ENCODE measurements at places on chromosomes 3 and 15. TPM values are rescaled to one million over a fixed set of nuclear protein-coding genes. Genes with fewer than 3 reads are reported as not detected.

DNA sequence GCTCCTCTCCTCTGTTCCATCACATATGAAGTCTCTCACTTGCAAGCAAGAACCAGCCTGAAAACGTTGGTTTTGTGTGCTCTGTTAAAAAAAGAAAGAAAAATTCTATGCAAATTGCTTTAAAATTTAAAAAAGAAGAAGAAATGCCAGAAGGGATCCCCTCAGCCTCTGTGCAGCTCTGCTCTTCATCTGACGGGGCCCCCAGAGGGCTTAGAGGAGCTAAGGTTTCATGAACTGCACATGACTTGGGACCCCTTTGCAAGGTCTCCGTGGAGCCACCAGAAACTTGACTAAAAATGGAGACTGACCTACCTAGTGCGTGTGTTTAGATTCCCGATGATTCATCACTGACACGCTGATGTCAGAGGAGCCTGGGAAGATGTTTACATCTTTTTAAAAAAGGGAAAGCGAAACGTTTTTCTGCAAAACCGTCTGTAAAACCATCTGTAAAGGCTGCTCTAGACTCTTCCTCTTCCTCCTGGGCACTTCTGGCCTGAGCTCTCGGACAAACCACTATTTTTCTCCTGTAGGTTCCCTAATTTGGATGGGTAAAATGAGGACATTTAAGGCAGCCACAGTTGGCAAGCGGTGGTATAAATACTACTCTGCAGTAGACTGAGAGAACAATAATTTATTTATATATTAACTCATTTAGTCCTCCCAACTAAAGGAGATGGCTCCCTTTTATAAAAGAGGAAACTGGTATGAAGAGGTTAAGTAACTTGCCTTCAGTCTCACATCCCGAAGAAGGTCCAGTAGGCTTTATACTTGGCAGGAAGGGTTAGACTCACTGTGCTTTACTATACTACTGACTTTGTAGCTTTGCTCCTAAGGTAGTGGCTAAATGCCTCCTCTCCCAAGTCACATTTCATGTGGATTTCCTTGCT, 67.2 kb upstream of the POLG start:
- no peak overlapping the region for H3K27ac ChIP-seq
- no peak overlapping the region for H3K4me3 ChIP-seq
- DNase-seq, result no peak
- peaks cover 37% of the 10 kb centered on the region for H3K4me1 ChIP-seq
- peaks cover 100% of the 10 kb centered on the region for H3K27me3 ChIP-seq

DNA sequence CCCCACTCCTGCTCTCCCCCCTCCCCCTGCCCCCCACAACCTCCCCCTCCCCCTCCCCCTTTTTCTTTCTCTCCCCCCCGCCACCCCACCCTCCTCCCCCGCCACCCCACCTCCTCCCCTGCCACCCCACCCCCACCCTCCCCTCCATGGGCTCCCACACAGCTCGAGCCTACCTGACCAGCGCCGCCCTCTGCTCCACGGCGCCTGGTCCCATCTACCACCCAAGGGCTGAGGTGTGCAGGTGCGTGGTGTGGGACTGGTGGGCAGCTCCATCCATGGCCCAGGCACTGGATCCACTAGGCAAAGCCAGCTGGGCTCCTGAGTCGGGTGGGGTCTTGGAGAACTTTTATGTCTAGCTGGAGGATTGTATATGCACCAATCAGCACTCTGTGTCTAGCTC, 68.3 kb upstream of the KCNAB1 start:
- no peak overlapping the region for H3K27ac ChIP-seq
- no peak for DNase-seq
- H3K4me1 ChIP-seq, result no peaks in the 10 kb centered on the region
- H3K36me3 ChIP-seq, result no peaks in the 10 kb centered on the region

- H3K27ac ChIP-seq, result no peak overlapping the region
- DNase-seq, result no peak
- no peaks in the 10 kb centered on the region for H3K36me3 ChIP-seq
- peaks cover 19% of the 10 kb centered on the region for H3K4me1 ChIP-seq
- H3K27me3 ChIP-seq, result no peaks in the 10 kb centered on the region
- H3K4me3 ChIP-seq, result no peak overlapping the region
Observed at GRCh38 chr15:80643431-80643951, 51.6 kb upstream of the ABHD17C start.

DNA sequence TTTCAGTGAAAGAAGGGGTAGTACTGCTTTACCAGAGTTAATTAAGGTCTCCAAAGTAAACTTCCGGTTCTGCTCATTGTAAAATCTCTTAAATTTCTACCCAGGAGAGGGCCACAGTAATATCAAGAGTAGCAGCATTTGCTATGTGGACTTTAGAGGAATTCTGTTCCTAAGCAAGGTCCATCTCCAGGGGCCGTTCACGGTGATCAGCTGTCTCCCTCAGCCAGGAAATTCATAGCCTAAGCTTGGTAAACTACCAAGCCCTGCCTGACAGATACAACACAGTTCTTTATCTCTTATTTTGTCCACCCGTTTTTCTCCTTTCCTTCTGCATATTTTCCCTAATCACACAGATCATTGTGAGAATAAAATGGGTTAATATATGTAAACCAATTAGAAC, 2.3 kb downstream of the DUT start:
- H3K27me3 ChIP-seq, result no peaks in the 10 kb centered on the region
- no peaks in the 10 kb centered on the region for H3K36me3 ChIP-seq
- DNase-seq, result no peak
- peaks cover 30% of the 10 kb centered on the region for H3K4me1 ChIP-seq
- H3K27ac ChIP-seq, result no peak overlapping the region

GRCh38 chr15:52733088-52733487, 53.9 kb upstream of the ATOSA start:
- H3K36me3 ChIP-seq, result no peaks in the 10 kb centered on the region
- peaks cover 19% of the 10 kb centered on the region for H3K4me1 ChIP-seq
- H3K4me3 ChIP-seq, result no peak overlapping the region
- peak; percentile 5 for DNase-seq
- H3K27ac ChIP-seq, result no peak overlapping the region

DNA sequence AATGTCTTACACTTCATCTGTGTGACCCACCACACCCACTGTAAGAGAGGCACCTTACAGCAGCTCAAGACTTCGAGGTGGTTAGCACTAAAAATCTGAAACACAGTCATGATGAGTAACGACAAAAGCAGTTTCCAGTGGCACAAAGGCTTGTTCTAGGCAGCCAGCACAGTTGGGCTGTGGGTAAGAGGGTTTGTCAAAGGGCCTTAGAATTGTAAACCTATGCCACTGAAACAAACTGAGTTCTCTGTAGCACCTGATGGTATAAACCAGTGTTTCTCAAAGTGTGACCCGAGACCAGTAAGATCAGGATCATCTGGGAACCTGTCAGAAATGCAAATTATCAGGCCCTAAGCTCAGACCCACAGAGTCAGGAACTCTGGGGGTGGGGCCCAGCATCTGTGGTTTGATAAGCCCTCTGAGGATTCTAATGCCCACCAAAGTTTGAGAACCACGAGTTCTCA, 36.5 kb downstream of the DAPK2 start:
- no peak for DNase-seq
- H3K4me3 ChIP-seq, result no peak overlapping the region
- peak overlapping the region; percentile 2 for H3K27ac ChIP-seq
- H3K4me1 ChIP-seq, result peaks cover 5% of the 10 kb centered on the region
- H3K27me3 ChIP-seq, result no peaks in the 10 kb centered on the region
- H3K36me3 ChIP-seq, result no peaks in the 10 kb centered on the region

- no peaks in the 10 kb centered on the region for H3K36me3 ChIP-seq
- H3K27ac ChIP-seq, result peak overlapping the region; percentile 79
- H3K4me3 ChIP-seq, result peak overlapping the region; percentile 43
Observed at GRCh38 chr3:43288366-43288765, 2.0 kb downstream of the SNRK start.

GRCh38 chr3:55857633-55858032, 370.5 kb upstream of the WNT5A start:
- H3K36me3 ChIP-seq, result no peaks in the 10 kb centered on the region
- no peak overlapping the region for H3K27ac ChIP-seq
- no peak for DNase-seq
- H3K4me3 ChIP-seq, result no peak overlapping the region

- no peak overlapping the region for H3K4me3 ChIP-seq
- H3K36me3 ChIP-seq, result no peaks in the 10 kb centered on the region
- no peak overlapping the region for H3K27ac ChIP-seq
- DNase-seq, result no peak
- H3K27me3 ChIP-seq, result no peaks in the 10 kb centered on the region
Observed at GRCh38 chr3:126021224-126021623, 52.2 kb downstream of the ROPN1B start.

GRCh38 chr3:33062866-33063265, 34.1 kb downstream of the GLB1 start:
- no peaks in the 10 kb centered on the region for H3K4me1 ChIP-seq
- no peak for DNase-seq
- H3K27ac ChIP-seq, result no peak overlapping the region

DNA sequence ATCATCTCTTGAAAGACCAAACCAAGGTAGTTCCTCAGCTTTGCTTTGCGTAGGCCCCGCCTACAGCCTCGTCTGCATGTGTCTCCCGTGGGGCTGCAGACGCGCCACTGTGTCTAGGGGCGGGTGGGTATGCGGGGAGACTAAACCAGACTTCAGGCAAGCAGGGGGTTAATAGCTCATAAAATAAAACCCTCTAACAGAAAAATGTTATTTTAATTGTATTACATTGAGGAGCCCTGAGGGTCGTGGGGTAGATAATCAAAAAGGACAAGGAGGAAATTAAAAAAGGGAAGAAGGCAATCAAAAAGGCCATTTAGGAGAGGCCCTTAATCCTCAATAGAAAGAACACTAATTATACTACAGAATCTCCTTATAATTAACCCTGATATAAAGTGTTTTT, 247.6 kb upstream of the ICE2 start:
- no peak for DNase-seq
- H3K27ac ChIP-seq, result no peak overlapping the region
- no peak overlapping the region for H3K4me3 ChIP-seq
- no peaks in the 10 kb centered on the region for H3K36me3 ChIP-seq
- no peaks in the 10 kb centered on the region for H3K4me1 ChIP-seq
- H3K27me3 ChIP-seq, result no peaks in the 10 kb centered on the region

DNA sequence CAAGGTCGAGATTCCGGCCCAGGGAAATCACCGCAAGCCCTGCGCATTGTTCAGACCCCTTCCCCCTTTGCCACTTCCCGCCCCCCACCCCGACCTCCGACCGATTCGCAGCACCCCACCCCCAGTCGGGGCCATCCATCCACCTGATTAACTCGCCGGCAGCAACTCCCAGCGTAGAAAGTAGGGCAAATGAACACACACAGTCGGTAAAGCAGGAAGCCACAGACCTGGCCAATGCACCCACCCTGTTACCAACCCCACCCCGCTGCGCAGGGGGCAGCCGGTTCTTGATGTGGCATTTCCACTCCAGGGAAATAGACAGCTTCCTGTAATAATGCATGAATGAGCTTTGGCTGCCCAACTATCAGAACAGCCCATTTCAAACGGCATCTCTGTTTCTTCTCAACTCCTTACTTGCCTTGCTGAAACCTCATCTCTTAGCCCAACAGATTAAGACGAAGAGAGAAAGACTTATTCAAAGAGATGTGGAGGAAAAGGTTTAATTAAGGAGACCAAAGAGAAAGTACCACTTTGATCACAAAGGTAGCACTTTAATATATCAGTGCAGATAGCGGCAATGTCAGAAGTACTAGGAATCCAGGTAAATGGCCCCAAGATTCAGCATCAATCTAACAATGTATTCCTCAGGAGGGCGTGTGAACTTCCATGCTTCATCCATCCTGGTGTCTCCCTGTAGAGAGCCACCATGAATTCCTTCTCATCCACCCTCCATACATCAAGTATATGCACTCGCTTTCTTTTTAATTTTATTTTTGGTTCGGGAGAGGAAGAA, 1.9 kb downstream of the TNIK start:
- peak overlapping the region; percentile 72 for H3K4me3 ChIP-seq
- DNase-seq, result no peak
- peaks cover 12% of the 10 kb centered on the region for H3K4me1 ChIP-seq
- H3K27me3 ChIP-seq, result no peaks in the 10 kb centered on the region
- H3K27ac ChIP-seq, result peak overlapping the region; percentile 2
- H3K36me3 ChIP-seq, result no peaks in the 10 kb centered on the region

- no peaks in the 10 kb centered on the region for H3K27me3 ChIP-seq
- no peak overlapping the region for H3K4me3 ChIP-seq
- H3K27ac ChIP-seq, result no peak overlapping the region
- H3K36me3 ChIP-seq, result no peaks in the 10 kb centered on the region
- no peaks in the 10 kb centered on the region for H3K4me1 ChIP-seq
Observed at GRCh38 chr3:20246662-20247061, 60.7 kb upstream of the SGO1 start.

DNA sequence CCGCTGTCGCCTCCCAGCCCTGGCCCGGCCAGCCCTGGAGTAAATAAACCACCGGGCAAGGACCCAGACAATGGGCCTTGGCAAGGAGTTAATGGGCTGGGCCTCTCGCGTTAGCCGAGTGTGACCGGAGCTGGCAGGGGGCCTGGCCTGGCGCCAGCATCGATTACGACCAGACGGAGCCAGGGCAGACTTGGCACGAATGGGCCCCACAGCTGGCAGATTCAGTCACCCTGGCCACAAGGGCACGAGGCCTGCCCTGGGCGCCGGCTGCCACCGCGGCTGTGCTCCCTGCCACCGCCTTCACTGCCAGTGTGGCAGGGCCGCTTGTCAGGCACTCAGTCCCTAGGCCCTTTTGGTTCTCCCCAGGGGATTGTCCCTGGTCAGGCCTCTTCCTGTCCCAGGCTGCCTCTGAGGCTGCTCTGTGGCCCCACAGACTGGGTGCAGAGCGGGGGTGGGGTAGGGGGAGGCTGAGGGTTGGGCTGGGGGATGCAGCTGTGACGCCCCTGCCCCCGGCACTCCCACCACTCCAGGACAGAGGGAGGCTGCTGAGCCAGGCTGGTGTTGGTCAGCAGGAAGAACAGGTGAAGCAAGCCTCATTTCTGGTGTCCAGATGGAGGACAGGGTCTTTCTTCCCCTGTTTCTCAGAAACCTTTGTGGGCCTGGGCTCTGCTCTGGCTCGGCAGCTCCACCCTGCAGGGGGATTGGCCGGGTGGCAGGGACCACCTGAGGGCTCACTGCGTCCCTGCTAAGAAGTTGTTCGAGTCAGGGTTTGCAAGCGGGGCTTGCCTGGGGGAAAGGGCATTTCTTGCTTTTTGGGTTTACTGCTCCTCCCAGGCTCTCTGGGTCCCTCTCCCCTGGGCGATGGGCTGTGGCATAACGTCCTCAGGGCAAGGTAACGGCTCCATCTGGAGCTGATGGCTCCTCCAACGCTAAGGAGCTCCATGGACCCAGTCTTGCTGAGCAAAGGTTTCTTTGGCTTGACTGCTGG, 30.5 kb upstream of the SRP14 start:
- peak; percentile 92 for DNase-seq
- no peaks in the 10 kb centered on the region for H3K36me3 ChIP-seq
- no peak overlapping the region for H3K4me3 ChIP-seq
- no peaks in the 10 kb centered on the region for H3K27me3 ChIP-seq
- peaks cover 20% of the 10 kb centered on the region for H3K4me1 ChIP-seq

GRCh38 chr3:95424279-95424678, 1361.4 kb downstream of the NSUN3 start:
- H3K27ac ChIP-seq, result no peak overlapping the region
- no peaks in the 10 kb centered on the region for H3K4me1 ChIP-seq
- DNase-seq, result no peak
- no peaks in the 10 kb centered on the region for H3K27me3 ChIP-seq
- H3K4me3 ChIP-seq, result no peak overlapping the region

Gene MAGI1
- polyA plus RNA-seq, result 29.0 TPM

Gene LRRC31
- polyA plus RNA-seq, result not detected

Gene OR5K2
- polyA plus RNA-seq, result 0.44 TPM

Gene DALRD3
- 62.3 TPM for polyA plus RNA-seq

Gene RTP4
- 0.38 TPM for polyA plus RNA-seq

Gene NOX5
- polyA plus RNA-seq, result 0.35 TPM

Gene CCR9
- polyA plus RNA-seq, result 0.28 TPM

Gene B3GALNT1
- polyA plus RNA-seq, result 29.1 TPM

Gene CFAP100
- 6.1 TPM for polyA plus RNA-seq

Gene CPA3
- 0.46 TPM for polyA plus RNA-seq

Gene ST8SIA2
- 5.0 TPM for polyA plus RNA-seq

Gene GOLGA8H
- 2.4 TPM for polyA plus RNA-seq
